Urinary bladder (tissue), 4 donors: ENCODE measurements at places on chromosomes 3 and 15. TPM values are rescaled to one million over a fixed set of nuclear protein-coding genes. Genes with fewer than 3 reads are reported as not detected.

MAGEF1 gene
- total RNA-seq = 26.3 TPM

PARP9 gene
- 30.1 TPM for total RNA-seq

PYGO1 gene
- 40.9 TPM for total RNA-seq

NR2E3 gene
- total RNA-seq = 2.3 TPM

GRCh38 chr15:79815468-79815867, 81.3 kb downstream of the MTHFS start:
- no peak for DNase-seq

- DNase-seq = no peak
These were observed 156.4 kb upstream of the CBLB start for GRCh38 chr3:106025151-106025722.

DNA sequence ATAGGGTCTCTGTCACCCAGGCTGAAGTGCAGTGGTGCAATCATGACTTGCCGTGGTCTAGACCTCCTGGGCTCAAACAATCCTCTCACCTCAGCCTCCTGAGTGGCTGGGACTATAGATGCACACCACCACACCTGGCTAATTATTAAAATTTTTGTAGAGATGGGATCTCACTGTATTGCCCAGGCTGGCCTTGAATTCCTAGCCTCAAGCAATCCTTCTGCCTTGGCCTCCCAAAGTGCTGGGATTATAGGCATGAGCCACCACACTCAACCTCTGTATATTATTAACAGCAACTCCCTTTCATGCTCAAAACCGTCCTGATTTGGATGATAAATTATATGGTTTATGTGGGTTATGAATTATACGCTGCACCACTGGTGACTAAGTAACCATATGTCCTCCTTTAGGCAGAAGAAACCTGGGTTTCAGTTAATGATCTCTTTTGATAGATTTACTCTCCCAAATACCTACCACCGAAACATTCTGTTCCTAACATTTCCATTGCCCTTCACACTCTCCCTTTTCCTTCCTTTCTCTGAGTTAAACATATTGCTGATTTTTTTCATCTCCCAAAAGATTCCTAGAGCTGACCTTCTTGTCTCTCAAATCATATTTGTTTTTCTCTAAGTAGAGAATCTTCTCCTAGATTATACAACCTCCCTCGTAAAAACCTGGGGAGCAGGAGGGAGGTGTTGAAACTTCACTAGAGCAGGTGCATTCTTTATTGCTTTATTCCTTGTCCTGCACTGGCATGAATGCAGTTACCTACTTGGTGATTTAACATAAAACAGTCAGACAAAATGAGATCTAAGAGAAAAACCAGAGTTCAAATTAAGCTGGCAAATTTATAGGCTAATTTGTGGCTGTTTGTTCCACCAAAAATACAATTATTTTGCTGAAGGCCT, 32.9 kb downstream of the PCYT1A start:
- no peak for DNase-seq

DNA sequence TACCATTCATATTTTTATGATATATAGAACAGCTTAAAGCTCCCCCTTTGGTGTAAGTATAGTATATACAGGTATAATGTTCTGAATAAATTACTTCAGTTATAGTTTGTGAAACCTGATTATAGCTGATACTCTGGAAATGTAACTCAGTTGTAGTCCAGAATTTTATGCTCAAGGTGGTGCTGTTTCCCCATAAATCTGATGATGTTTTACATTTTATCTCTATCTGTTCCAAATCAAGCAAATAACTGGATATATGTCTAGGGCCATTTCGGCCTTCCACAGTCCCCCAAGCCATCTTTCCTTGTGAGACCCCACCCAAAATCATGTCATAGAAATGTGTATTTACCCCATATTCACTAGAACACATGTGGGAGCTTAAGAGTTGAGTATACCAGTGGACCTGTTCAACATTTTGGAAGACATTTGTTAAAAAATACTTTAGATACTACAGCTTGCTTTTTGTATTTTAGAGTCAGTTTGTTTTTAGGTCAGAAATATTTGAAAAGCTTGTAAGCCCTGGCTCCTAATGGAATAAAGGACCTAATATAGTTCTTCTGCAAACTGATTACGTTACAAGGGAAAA, 107.1 kb downstream of the ATG7 start:
- no peak for DNase-seq

- no peak for DNase-seq
These were observed 312.7 kb downstream of the TLE3 start for GRCh38 chr15:69784798-69785566.

DNA sequence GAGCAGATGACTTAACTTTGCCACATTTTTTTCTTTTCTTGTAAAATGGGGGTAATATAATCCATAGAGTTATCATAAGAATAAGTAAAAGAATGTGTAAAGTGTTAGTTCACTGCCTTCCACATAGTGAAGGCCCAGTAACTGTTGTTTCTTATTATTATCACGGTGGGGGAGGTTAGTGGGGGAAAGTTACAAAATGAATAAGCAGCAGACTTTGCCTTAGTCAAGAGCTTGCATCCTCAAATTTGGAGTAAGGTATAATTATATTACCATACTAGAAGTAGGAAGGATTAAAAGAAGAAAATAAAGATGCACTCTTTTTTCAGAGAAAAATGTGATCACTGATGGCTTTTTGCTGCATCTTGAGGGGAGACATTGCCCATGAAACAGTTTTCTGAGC, 247.6 kb downstream of the PTPRG start:
- no peak for DNase-seq

- DNase-seq = no peak
These were observed 444.5 kb downstream of the PLOD2 start for GRCh38 chr3:145716519-145716918.

- DNase-seq = no peak
These were observed 8.1 kb upstream of the RBP1 start for GRCh38 chr3:139547666-139548065.

DNA sequence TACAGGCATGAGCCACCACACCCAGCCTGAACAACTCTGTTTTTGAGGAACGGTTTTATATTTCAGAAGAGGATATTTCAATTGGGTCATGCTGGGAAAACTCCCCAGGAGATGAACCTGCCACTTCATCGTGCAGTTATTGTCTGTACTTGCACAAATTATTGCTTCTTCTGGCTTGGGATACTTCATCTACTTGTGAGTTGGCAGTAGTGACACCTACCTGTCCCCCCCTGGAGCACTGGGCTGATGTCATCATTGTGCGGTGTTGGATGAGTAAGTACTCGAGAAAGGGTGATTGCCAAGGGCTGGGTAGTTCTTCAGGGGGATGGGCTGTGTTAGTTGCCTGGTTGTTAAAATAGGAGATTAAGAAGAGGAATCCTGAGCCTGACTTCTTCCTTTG, 85.1 kb upstream of the SAMMSON start:
- DNase-seq = no peak

GRCh38 chr15:73270366-73271097, 98.2 kb downstream of the HCN4 start:
- DNase-seq = no peak

DNA sequence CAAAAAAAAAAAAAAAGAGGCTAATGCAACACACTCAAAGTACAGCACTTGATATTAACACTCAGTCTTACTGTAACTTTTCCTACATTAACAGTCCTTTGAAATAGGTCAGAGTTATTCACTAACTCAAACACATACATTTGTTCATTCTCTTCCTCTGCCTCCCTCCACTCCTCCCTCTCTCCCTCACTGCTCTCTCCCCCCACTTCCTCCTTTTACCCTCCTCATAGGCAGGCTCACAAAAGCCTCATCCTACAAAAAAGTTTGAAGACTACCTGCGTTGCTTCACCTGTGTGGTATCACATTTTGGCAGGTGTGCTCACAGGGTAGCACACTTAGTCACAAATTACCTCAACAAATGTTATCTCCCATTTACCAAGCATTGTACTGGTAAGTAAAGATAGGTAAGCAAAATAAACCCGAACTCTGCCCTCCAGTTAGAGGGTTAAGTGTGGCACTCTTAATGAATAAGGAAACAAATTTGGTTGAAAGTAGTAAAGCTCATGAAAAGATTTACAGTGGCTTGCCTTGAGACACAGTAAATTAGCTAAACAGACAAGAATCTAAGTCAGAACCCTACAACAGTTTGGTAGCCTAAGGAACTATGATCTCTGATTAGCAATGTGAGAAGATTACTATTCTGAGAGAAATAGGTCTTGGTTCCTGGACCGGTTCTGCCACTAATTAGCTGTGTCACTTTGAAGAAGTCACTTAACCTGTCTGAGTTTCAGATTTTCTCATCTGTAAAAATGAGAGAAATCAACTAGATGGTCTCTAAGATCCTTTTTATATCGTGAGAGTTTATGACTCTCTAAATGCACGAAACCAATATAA, 151.0 kb upstream of the MLF1 start:
- DNase-seq = no peak

DNA sequence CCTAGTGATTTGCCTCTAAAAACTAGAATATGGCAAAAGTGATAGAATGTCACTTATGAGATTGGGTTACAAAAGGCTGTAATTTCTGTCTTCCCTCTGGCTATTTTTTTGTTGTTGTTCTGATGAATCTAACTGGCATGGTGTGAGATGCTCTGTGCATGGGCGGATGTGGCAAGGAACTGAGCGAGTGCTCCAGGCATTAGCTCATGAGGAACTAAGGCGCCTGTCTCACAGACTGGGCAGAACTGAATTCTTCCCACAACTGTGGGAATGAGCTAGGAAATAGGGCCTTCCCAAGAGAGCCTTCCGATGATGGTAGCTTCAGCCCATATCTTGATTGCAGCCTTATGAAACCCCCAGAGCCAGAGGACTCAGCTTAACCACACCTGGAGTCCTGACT, 222.5 kb downstream of the NR2F2 start:
- DNase-seq = no peak

- no peak for DNase-seq
These were observed 8.6 kb downstream of the SEMA6D start for GRCh38 chr15:47725906-47726305.
